Lower lobe of right lung (tissue), 2 donors: ENCODE measurements at places on chromosomes 16 and 17. TPM values are rescaled to one million over a fixed set of nuclear protein-coding genes. Genes with fewer than 3 reads are reported as not detected.

- no peak for DNase-seq
Observed at GRCh38 chr16:19085679-19086200, 18.3 kb downstream of the COQ7 start.

DNA sequence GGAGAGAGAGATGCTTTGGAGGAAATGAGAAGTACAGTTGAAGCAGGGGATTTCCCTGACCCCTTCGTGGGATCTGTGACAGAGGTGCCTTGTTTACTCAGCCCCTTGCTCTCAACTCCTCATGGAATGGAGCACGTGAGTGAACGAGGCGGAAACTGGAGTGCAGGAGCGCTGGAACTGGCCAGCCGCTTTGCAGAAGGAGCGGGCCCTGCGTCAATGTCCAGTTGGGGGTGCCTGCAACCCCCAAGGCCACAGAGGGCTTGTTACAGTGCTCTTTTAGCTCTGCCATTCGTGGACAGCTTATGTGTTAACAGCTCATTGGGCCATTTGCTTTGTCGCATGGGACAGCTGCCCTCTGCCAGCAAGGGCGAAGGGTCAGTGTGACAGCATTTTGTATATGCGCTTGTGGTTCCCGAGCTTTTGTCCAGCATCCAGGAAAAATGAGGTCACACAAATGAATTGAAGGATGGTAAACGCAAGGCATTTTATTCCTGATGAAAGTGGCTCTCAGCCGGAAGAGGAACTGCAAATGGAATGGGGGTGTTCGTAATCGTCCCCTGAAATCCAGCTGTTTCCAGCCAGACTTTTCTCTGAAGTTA, 1395.1 kb downstream of the CDH8 start:
- DNase-seq = no peak

GRCh38 chr16:72857834-72858664, 189.9 kb downstream of the ZFHX3 start:
- DNase-seq = no peak

Gene TP53TG3C
- total RNA-seq = not detected

Gene PRAC1
- not detected for total RNA-seq

DNA sequence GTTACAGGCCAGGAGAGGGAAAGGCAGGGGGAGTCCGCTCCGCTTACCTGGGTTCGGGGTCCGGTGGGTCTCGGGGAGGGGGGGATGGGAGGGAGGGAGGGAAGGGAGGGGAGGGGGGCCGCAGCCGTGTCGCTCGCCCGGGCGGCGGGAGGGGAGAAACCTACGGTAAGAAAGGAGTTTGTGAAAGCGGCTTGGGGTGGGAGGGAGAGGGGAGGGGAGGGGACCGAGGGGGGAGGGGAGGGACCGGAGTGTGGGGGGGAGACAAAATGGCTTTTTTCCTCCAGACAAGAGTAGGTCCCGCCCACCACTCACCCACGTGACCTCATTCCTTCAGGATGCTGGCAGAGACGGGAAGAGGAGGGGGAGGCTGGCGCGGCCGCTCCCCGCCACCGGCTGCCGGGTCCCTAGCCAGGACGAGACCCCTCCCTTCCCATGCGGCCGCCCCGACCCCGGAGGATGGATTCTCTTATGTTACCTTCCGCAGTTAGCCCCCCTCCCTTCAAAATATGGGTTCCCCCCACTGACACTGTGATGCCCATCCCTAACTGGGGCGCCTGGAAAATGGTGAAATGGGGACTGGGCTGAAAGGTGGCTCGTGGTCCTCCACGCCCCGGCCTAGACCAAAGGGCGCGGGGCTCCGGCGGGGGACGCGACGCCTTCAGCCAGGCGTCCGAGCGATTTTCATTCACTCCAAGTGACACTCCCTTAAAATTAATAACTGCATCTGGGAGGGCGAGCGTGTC, at the start of gene PCGF2:
Gene PCGF2, minus strand, starts transcription at position 188 of the 743 bp plus-strand sequence. CDS start 7,934 bp downstream, outside the sequence.
- DNase-seq = peak; percentile 95

DNA sequence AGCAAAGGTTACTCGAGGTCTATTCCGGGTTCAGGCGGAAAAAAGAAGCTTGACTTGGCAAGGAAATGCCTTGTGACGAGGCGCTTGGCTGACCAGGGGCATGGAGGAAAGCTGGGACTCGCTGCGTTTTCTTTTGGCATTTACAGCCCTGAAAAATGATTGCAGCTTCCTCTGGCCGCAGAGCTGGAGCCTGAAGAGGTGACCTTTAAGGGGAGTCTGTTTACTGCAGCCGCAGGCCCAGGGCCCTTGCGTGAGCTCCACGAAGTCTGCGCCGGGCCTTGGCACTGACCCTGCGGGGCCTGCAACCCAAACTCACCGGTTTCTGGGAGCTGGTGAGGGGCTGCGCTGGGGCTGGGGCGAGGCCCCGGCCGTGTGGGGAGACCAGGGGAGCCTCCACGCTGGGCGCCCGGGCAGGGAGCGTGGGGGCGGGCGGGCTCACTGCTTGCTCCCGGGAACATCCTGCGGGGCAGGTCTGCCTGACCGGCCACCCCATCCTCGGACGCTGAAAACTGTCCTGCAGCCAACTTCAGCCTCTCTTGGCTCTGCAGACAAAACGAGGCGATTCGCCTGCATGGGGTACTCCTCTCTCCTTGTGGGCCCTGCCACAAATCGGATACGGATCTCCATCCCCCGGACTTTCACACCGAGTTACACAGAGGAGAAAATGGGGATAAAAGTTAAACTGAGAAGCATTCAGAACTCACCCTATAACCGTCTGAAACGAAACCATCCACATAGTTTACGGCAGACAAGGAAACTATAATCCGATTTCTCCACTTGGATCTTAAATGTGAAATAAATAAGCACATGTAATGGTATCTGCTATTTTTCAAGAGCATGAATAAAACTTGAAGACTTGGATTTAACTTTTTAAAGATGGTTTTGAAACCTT, 206.3 kb upstream of the FOXF1 start:
- DNase-seq = no peak

Gene ZNF688
- total RNA-seq = 13.5 TPM

- peak; percentile 82 for DNase-seq
Observed at GRCh38 chr16:67537636-67538591, 9.3 kb downstream of the RIPOR1 start.

Gene BMERB1
- 16.1 TPM for total RNA-seq

GRCh38 chr16:87846705-87847466, 22.4 kb downstream of the SLC7A5 start:
- no peak for DNase-seq

GRCh38 chr17:9072696-9073339, 51.5 kb downstream of the NTN1 start:
- peak; percentile 53 for DNase-seq

Gene ZDHHC7
- 77.9 TPM for total RNA-seq

Gene CCL22
- total RNA-seq = 2.0 TPM

DNA sequence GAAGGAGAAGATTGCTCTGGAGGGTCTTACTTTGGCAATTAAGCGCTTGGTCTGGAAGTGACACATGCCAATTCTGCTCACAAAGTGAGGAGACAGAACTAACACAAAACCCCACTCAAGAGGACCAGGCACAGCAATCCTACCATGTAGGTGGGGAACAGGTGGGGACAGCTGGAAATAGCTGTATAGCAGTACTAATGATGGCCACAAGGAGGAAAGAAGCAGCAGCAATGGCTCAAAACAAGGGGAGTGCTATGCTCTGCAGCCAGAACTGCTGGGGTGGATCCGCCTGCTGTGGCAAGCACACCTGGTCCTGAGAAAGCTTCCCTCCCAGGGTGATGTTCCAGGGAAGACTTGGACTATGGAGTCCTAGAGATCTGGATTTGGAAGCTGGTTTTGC, 17.0 kb upstream of the TMEM132E start:
- DNase-seq = no peak

Gene TBX2
- 83.3 TPM for total RNA-seq

- DNase-seq = no peak
Observed at GRCh38 chr16:89915303-89916232, 3.1 kb upstream of the MC1R start.

GRCh38 chr16:51458356-51459140, 307.5 kb upstream of the SALL1 start:
- DNase-seq = no peak

DNA sequence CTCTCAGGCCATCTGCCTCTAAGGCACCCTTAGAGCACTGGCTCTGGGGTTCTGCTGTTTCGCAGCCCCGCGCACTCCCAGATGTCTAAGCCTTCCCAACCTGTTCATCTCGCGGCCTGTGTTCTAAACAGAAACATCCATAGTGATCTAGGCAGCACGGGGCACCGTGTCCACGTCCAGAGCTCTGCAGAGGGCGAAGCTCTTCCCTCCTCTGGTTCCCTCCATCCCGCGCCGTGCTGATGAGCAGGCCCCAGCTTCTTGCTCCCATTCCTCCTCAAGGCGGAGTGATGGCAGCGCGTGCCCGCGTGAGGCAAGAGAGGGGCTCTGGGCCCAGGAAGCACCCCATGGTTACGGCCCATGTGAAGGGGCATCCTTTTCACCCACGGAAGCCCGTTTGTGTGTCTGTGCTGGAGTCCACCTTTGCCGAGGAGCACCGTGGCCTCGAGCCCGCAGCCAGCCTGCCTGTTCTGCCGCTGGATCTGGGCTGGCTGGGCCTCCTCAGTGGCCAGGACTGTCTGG, 3.6 kb downstream of the SPIRE2 start:
- no peak for DNase-seq

Gene TBC1D3E
- total RNA-seq = not detected

DNA sequence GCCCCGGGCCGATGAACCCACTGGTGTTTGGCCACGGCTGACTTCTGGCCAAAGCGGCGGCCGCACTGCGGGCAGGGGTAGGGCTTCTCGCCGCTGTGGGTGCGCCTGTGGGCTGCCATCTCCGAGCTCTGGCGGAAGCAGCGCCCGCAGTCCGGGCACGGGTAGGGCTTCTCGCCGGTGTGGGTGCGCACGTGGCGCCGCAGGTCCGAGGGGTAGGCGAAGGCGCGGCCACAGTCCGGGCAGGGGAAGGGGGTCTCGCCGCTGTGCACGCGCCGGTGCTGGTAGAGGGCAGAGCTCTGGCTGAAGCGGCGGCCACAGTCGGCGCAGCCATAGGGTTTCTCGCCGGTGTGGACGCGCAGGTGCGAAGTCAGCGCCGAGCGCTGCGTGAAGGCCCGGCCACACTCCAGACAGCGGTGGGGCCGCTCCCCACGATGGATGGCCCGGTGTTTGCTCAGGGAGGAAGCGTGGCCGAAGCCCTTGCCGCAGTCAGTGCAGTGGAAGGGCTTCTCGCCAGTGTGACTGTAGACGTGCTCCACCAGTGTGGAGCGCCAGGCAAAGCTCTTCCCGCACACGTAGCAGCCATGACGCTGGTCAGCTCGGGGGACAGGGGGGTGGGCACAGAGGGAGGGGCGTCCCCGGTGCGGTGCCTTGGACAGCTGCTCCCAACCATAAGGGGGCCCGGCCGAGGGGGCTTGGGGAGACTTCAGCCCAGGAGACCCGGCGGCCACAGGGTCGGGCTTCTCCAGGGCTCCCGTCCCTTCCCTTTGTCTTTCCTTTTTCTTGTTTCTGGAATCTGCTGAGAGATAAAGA, 2.7 kb downstream of the ZNF764 start:
- no peak for DNase-seq

Gene CACNG5
- total RNA-seq = not detected

DNA sequence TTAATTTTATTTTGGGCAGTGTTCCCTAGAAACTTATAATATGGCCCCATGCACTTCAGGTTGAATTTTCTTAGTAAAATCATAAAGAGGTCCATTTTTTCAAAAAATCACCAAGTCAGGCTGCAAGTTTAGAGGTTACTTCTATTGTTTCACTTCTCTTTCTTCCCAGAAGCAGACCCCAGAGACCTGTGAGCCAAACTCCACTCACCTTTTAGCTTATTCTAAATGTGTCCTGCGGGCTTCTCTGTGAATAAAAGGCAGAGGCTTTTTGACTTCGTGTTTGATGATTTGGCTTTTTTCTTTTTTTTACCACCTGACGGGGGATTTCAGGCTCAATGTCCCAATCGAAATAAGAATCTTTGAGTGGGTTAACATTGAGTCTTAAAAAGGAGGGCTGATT, 7.4 kb downstream of the PRKCB start:
- no peak for DNase-seq

- DNase-seq = no peak
Observed at GRCh38 chr17:59374612-59375011, 43.2 kb downstream of the YPEL2 start.

Gene BCL6B
- 13.4 TPM for total RNA-seq

DNA sequence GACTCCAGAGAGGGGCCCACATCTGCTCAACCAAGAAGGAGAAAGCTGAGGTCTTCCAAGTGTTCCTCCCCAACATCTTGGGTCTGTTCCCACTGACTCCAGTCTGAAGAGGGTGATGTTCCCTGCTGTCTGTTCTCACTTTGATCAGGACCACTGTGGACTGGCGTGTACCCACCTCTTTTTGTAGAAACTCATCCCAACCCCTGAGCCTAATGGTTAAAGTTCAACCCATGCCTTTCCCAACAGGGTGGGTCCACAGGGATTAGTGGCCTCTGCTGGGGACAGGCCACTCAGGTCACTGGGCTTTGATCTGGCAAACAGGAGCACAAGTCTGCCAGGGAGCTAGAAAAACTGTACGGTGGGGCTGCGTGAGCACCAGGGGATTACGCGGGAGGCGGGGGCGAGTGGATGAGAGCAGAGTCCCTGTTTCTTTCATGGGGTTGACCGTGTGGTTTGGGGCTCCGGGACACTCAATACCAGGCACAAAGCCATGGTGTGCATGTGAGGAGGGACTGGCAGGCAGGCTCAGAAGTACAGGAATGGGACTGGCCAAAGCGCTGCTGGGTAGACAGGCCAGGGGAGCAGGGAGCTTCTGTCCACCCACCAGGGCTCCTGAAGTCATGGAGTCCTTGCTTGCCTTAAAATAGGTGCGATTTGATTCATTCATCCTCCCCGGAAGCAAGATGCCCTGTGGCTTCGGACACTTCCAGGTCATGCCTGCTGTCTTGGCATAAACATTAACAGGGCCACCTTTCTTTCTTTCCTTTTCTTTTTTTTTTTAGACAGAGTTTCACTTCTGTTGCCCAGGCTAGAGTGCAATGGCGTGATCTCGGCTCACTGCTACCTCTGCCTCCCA, at the start of gene CA5A:
Gene CA5A, minus strand, starts transcription at position 155 of the 856 bp plus-strand sequence. Its CDS starts 79 bp downstream, at position 76.
- DNase-seq = no peak

Gene TXNL4B
- 14.4 TPM for total RNA-seq

Gene HP
- 66.8 TPM for total RNA-seq

DNA sequence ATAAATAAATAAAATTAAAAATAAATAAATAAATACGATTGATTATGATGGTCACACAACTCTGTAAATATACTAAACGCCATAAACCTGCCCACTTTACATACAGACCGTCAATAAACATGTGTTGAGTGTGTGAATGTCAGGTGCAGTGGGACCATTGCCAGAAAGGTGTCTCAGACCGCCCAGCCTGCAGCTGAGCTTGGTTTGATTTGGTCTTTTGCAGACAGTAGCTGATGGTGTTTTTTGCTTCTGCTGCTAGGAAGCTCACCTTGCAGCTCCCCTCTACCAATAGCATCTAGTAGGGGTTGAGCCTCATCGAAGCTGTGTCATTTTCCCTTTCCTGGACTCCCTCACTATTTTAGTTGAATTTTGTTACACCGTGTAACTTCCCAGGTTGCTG, 23.5 kb downstream of the UBALD1 start:
- no peak for DNase-seq

Gene PIRT
- total RNA-seq = not detected

Gene CNTROB
- 56.2 TPM for total RNA-seq

Gene PNMT
- total RNA-seq = 3.9 TPM

Gene ABCC3
- total RNA-seq = 41.7 TPM

Gene MSRB1
- total RNA-seq = 35.1 TPM

Gene LDHD
- total RNA-seq = 13.2 TPM
